ENCODE measurements at places on chromosomes 16 and 17.

GRCh38 chr17:49162866-49163265, 30.3 kb downstream of the B4GALNT2 start:
- no peak for DNase-seq

DNA sequence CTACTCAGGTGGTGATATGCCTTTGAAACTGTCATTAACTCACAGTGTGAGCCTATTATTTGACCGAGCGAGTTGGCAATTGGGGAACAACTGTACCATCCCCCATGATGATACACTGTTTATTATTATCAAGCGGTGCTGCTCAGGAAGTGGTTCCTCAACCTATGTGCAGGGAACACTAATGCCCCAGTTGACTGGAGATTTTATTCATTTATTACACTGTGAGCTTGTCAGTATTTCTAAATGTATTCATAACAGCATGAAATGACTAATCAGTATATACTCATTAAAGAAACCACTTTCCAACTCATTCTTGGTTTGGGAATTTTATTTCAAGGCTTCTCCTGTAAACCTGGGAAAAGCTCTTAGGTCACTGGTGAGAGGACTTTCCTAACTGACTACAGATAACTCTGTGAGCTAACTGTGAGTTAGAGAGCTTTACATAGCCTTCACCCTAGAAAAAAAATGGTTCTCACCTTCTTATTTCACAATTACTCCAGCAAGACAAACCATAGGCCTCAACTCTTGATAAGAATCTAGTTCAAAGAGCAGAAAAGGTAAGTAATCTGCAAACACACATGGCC, 42.4 kb downstream of the NXPH3 start:
- no peak for DNase-seq

DNA sequence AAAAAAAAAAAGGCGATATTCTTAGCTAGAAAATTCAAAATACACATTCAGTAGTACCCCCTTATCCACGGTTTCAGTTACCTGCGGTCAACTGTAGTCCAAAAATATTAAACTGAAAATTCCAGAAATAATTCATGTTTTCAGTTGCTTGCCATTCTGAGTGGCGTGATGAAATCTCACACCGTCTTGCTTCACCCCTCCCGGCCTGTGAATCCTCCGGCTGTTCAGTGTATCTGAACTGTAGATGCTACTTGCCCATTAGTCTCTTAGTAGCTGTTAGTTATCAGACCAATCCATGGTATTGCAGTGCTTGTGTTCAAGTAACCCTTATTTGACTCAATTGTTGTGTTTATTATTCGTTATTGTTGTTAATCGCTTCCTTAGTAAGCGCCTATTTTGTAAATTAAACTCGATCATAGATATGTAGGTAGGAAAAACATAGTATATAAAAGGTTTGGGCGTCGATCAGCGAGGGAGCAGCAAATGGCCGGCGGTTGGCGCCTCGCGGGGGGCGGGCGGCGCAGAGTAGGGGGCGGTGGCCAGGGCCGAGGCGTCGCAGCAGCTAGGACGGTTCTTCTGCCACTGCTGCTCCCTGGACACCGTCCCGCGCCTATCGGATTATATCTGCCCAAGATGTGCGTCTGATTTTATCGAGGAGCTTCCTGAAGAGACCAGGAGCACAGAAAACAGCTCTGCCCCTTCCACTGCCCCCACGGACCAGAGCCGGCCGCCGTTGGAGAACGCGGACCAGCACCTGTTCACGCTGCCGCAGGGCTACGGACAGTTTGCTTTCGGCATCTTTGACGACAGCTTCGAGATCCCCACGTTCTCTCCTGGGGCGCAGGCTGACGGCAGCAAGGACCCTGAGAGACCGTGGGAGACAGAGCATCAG, 39.8 kb upstream of the AKAP1 start:
- no peak for DNase-seq

- no peak for DNase-seq
Measured at GRCh38 chr17:81924557-81925532, 2.7 kb downstream of the MAFG start.

DNA sequence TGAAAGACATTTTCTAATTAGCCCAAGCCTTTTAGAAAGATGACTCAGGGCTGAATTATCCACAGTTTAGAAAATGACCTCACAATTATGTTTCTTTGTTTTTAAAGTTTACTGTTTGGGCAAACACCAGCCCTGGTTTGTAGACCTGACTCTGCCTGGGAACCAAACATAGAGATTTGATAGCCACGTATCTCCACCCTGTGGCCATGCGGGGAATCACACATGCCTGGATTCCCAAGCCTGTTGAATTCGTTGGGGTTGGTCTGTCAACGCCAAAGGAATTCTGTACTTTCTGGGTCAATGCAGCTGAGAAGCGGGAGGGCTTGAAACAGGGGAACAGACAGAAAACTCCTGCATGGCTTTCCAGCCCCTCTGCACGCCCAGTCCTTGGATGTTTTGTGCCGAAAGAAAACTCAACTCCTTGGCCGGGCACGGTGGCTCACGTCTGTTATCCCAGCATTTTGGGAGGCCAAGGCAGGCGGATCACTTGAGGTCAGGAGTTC, 26.9 kb downstream of the CD300A start:
- no peak for DNase-seq

- no peak for DNase-seq
Measured at GRCh38 chr16:16027728-16028310, 78.4 kb downstream of the ABCC1 start.

DNA sequence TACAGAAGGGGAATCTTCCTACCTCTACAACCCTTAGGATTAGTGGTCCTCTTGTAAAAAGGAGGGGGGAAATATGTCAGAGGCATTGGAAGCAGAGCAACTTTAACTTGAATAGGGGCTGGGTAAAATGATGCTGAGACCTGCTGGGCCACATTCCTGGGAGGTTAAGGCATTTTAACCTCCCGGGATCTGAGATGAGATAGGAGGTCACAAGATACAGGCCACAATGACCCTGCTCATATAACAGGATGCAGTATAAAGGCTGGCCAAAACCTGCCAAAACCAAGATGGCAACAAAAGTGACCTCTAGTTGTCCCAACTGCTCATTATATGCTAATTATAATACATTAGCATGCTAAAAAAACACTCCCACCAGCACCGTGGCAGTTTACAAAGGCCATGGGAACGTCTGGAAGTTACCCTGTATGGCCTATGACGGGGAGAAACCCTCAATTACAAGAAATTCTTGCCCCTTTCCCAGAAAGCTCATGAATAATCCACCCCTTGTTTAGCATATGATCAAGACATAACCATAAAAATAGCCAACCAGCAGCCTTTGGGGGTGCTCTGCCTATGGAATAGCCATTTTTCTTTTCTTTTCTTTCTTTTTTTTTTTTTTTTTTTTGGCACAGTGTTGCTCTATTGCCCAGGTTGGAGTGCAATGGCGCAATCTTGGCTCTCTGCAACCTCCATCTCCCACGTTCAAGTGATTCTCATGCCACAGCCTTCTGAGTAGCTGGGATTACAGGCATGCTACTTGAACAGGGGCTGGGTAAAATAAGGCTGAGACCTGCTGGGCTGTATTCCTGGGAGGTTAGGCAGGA, 6.2 kb upstream of the C1QTNF1 start:
- DNase-seq: no peak

DNA sequence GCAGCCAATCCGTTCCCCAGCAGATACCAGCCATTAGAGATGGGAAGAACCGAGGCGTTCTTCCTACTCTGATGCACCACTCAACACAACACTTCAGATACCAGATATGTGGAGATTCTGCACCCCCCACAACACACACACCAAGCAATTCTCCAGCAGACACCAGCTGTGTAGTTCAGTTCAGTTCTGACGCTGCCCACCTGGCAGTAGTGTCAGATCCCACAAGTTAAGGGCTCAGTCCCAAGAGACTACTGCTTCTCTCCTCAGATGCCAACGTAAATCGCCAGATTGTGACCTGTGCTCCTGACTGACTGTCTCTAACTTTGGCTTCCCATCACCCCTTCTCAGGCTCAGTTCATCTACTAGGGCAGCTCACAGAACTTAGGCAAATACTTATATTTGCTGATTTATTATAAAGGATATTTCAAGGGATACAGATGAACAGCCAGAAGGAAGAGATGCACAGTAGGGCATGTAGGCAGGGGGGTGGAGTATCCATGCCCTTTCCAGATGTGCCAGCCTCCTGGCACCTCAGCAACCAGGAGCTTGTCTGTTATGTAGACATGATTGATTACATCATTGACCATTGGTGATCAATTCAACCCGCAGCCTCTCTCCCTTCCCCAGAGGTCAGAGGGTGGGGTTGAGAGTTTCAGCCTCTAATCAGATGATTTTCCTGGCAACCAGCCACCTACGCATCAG, 110.6 kb downstream of the PRKCA start:
- no peak for DNase-seq

DNA sequence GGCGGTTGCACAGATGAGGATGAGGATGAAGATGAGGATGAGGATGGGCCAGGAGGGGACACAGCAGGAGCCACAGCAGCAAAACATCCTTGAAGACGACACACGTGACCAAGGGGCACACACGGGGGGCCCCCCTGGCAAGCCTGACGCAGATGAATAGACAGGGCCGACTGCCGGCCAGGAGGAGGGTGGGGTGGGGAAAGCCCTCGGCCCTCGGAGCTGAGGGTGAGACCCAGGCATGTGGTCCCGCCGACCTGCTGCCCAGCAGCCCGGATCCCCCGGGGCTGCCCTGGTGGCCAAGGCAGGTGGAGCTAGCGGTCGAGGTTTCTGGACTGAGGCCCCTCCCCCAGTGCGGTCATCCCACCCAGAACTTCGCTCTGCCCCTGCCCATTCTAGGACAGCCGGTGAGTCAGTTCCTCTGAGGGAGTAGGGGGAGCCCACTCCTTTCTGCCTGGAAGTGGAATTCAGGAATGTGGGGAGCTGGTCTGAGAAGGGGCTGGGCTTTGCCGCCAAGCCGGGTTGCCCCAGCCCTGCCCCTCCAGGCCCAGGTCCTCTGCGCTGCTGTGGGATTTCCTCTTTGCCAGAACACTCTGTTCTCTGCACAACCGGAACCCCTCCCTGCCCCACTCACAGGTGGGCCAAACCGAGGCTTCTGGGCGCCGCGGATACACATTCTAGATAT, 9.9 kb downstream of the CYGB start:
- DNase-seq: no peak

- DNase-seq: no peak
Measured at GRCh38 chr16:87819983-87820382, 49.3 kb downstream of the SLC7A5 start.

DNA sequence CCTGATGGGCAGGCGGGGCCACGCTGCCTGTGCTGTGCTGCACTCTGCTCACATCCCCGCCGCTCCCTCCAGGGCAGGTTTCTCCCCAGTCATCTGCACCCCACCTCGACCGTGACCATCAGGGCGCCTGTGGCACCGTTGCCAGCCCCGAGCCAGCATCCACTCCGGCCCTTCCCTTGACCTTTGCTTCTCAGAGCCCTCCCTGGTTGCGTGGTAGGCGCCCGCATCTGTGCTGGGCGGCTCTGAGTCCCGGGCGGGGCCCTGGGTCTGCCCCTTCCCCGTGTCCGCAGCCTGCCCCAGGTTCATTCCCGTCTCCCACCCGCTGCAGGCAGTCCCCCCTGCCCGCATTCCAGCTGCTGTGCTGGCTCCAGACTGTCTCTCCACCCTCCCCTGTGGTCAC, 33.2 kb downstream of the ZNF750 start:
- DNase-seq: no peak

GRCh38 chr16:22797551-22797950, 16.4 kb upstream of the HS3ST2 start:
- no peak for DNase-seq

DNA sequence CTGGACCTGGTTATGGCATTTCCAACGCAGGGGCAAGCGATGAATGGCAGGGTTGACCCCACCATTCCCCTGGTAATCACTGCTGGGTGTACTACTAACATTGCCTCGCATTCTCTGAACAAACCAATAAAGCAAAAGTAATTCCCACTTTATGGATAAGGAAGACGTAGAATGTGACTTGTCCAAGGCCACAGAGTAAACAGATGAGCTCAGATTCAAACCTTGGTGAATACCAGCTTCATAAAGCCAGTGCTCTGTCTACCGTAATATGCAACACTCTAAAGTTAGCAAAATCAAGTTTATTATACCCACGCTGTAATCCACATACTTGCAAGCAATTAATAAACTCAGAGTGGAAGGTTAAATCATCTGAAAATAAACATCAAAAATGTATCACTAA, 59.6 kb downstream of the ANKFY1 start:
- no peak for DNase-seq

- peak; percentile 92 for DNase-seq
Measured at GRCh38 chr17:59842901-59843652, 49.7 kb downstream of the TUBD1 start.

GRCh38 chr17:31431852-31432658, 40.6 kb downstream of the RAB11FIP4 start:
- DNase-seq: no peak

DNA sequence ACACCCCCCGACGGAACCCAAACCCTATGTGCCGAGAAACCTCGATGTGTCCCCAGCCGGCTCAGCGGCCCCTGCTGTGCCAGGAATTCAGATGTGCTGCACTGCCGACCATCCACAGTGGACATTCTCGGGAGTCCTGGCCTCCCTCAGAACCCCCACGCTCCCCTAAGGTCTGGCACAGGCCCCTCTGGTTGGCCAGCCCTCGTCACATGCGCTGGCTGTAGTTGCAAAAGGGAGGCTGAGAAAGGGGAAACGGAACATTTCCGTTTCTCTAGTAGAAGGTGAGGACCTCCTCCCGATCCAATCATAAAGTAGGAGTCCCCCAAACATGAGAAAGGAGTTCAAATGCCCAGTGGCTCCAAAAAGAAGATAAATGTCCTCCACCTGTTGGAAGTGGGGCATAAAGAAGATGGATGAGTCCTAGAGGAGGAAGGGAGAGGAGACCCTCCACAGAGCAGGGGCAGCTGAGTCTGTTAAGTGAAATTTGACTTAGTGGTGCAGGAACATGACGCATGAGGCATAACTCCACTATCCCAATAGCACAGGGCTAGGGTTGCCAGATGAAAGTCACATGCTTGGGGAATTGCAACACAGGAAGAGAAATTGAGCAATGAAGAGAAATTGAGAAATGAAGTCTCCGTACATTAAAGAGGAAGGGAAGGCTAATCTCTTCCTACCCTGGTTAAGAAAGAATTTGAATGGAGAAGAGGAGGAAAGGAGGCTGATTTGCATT, 49.3 kb upstream of the WSB1 start:
- peak; percentile 89 for DNase-seq

- DNase-seq: no peak
Measured at GRCh38 chr17:5354886-5355415, 64.5 kb downstream of the NUP88 start.

GRCh38 chr17:29760279-29761039, 137.7 kb upstream of the CORO6 start:
- no peak for DNase-seq
